ENCODE measurements at places on chromosomes 6 and 20. TPM values are rescaled to one million over a fixed set of nuclear protein-coding genes. Genes with fewer than 3 reads are reported as not detected.

Gene ECI2
- total RNA-seq = 51.9 TPM

Gene IBTK
- total RNA-seq = 38.4 TPM

Gene TEAD3
- 18.0 TPM for total RNA-seq

Gene SLC12A5
- total RNA-seq = 2.0 TPM

Gene LHFPL5
- total RNA-seq = 0.47 TPM

Gene KCNK15
- 11.7 TPM for total RNA-seq

Gene CRISP2
- total RNA-seq = not detected

Gene SEMG1
- total RNA-seq = not detected

Gene THBS2
- total RNA-seq = 33.4 TPM

Gene CEP43
- 17.9 TPM for total RNA-seq

Gene SAPCD1
- 6.5 TPM for total RNA-seq

DNA sequence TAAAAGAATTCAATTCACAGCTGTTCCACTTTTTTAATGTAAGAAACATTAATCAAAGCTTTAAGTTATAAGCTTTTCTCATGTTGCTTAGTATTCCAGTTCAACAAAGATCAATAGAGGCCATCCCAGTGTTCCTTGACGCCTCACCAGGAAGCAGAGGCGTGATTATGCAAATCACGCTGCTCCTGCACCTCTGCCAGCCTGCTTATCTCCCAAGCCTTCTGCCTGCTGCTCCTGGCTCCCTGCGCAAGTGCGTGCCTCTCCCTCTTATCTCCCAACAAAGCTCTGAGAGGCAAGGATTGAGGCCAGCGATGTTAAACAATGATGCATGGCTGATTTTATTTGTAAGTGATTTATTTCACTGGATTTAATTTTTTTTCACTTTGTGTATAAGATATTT is 42.8 kb downstream of the INSM1 start:
- DNase-seq = no peak

DNA sequence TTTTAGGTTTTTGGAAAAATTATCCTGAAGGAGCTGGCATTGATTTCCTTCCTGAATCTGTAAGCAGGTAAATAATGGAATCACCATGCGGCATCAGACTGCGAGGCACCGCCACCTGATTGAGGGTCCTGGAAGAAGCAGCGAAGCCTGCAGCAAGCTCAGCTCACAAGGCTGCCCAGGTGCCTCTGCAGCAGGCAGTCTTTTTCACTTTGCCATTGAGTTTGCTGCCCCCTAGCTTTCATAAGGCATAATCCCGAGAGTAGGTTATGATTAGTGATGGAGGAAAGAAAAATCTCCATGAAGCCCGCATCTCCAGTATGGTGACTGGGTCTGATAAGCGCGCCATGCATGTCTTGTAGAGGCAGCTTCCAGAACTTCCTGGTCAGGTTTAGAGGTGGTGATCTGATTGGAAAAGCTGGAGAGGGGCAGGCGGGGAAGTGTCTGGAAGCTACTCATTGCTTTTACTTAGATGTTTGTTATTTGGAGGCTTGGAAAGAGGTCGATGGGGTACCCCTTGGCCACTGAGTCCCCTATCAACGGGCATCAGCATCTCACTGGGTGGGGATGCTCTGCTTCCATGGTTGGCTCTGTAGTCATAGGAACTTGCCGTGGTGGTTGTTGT is 26.7 kb downstream of the IYD start:
- peak; percentile 80 for DNase-seq

GRCh38 chr20:6636209-6637159 is 131.0 kb upstream of the BMP2 start:
- peak; percentile 24 for DNase-seq

GRCh38 chr6:121851056-121851455 is 415.6 kb downstream of the GJA1 start:
- DNase-seq = no peak

GRCh38 chr6:125111219-125111983 is 42.2 kb upstream of the TPD52L1 start:
- no peak for DNase-seq

- no peak for DNase-seq
These were observed 15.4 kb upstream of the IL22RA2 start for GRCh38 chr6:137188855-137189254.

- no peak for DNase-seq
These were observed 2.5 kb downstream of the GTF2H5 start for GRCh38 chr6:158170656-158171081.

GRCh38 chr6:36826520-36827227 is 12.6 kb downstream of the CPNE5 start:
- peak; percentile 77 for DNase-seq

GRCh38 chr6:144158133-144158532 is 7.8 kb downstream of the STX11 start:
- no peak for DNase-seq

GRCh38 chr6:155313602-155314091 is 637 bp downstream of the TFB1M start:
- DNase-seq = no peak

GRCh38 chr20:37350649-37351574 is 5.0 kb downstream of the SRC start:
- no peak for DNase-seq

DNA sequence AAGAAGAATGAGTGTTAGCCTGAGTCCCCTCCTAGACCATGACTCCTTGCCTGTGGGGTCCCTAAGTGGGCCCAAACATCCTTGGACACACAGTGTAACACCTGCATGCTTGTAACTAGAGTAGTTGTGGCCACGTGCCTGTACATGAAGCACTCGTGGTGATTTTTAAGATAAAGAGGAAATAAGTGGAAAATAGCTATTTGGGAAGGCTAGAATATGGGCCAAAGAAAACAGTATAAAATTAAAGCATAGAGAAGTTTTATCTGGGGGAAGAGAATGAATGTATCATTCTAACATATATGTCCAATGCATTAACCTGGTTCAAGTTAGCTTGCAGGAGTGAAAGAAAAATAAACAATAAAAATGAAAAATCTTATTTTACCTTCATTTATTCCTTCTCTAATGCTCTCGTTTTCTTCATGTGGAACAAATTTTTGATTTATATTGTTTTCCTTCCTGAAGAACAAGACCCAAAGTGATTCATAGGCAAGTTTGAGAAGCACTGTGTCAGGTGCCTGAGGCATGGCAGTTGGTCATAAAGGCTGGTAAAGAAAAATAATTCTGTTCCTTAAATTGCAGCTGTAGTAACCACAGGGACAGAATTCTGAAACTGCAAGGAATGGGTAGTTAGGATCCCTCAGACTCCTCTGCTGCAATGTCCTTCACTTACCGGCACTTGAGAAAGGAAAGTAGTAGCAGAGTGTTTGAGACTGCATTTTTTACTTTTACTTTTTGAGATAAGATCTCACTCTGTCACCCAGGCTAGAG is 8.5 kb upstream of the CST3 start:
- DNase-seq = no peak

DNA sequence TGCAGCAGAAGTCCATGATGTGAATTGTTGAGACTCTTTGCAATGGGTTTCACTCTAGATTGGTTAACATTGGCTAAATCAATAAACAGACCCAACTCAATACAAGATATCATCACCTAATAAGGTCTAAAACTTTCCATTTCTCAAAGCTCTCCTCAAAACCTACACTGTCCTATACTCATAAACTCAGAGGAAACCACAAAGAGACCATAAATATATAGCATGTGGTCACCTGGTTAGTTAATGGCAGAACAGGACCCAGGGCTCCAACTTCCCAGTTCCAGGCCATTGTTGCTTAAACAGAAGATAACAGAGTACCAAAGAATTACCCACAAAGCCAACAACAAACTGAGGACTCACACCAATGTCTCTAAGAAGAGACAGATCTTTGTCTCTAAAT is 12.0 kb downstream of the RTN4IP1 start:
- DNase-seq = no peak

DNA sequence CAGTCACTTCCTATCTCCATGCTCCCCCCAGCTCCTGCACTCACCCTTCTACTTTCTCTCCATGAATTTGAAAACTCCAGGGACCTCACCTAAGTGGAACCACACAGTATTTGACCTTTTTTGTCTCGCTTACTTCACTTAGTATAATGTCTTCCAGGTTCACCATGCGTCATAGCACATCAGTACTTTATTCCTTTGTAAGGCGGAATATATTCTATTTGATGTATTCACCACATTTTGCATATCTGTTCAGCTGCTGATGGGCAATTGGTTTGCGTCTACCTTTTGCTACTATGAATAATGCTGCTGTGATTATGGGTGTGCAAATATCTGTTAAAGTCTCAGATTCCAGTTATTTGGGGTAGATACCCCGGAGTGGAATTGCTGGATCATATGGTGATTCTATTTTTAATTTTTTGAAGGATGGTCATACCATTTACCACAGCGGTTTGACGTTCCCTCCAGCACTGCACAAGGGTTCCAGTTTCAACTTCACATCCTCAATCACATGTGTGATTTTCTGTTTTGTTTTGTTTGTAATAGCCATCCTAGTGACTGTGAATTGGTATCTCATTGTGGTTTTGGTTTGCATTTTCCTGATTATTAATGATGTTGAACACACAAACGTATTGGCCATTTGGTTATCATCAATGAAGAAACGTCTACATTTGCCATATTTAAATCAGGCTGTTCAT is 20.3 kb upstream of the SYNDIG1 start:
- DNase-seq = no peak

GRCh38 chr6:44161997-44162338 is 3.3 kb downstream of the CAPN11 start:
- no peak for DNase-seq

DNA sequence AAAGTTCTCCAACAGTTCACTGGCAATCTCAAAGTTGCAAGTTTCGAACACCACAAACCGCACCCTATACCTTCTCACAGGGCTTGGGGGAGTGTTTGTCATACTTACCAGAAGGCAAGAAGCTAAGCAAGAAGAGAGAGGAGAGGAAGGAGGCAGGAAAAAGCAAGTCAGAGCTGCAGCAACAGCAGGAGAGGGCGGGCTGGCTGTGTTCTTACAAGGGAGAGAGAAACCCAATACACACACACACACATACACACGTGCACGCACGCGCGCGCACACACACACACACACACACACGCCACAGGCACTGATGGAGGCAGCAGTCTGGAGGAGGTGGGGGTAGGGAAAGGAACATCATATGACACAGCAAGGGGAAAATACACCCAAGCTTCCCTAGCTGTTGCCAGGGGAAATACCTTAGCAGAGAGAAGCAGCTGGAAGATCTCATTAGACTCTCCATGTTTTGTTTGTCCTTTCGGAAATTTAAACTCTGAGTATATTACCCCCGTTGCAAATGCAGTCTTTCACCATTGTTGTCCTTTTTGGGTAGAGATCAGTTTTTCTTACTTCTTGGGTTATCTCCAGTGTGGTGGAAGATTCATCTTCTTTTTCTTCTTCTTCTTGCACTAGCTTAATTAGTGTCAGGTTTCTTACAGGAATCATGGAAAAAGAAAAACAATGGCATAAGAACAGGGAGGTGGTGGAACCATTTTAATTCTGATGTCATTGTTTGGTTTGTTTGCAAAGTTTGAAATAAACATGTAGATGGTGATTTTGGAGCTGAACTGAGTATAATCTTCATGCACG is at the start of gene TXLNB:
Gene TXLNB, minus strand, starts transcription at position 186 of the 807 bp plus-strand sequence. CDS start 3,099 bp downstream, outside the sequence.
- peak; percentile 94 for DNase-seq

GRCh38 chr20:25136643-25137559 is 55.0 kb upstream of the VSX1 start:
- DNase-seq = no peak

GRCh38 chr6:20575704-20576451 is 41.6 kb downstream of the CDKAL1 start:
- no peak for DNase-seq

GRCh38 chr6:72824833-72825232 is 203.0 kb downstream of the KCNQ5 start:
- DNase-seq = no peak

GRCh38 chr6:49782293-49782692 is 4.8 kb downstream of the PGK2 start:
- DNase-seq = no peak

GRCh38 chr6:170286246-170286933 is 4.5 kb downstream of the DLL1 start:
- DNase-seq = peak; percentile 79

DNA sequence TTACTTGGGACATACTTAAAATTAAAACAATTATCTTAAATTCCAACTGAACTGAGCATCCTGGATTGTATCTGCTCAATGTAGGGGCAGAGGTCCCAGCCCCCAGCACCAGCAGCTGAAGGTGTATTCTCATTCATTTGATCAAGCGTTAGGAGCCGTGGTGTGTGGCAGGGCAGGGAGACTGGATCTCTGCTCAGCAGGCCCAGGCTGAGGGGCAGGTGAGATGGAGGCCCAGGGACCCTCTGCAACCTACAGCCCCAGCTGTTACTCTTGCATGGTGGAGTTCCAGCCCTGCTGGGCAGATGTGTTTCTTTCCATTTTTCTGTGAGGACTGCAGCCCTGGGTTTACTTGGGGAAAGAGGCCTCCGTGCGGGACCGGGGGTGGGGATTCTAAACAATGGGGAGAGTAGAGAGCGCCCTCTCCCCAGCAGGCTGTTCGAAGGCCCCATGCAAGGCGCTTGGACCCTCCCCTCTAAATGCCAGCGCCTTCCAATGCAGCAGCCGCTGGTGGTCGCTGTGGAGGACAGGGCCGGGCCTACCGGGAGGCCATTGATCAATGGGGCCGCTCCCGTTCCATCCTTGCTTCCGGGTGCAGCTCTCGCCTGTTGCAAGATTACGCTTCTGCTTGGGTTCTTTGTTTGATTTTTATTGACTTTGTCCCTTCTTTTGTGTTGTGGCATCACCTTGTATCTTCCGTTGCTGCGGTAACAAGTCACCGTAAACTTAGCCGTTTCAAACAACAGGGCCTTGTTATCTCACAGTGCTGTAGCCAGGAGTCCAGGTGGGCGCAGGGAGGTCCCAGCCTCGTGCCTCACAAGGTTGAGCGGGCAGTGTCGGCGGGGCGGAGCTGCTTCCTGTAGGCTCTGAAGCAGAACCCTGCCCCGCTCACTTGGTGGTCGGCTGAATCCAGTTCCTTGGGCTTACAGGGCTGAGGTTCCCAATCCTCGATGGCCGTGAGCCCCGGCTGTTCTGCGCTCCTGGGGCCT is 134.8 kb upstream of the PHACTR3 start:
- peak; percentile 81 for DNase-seq

DNA sequence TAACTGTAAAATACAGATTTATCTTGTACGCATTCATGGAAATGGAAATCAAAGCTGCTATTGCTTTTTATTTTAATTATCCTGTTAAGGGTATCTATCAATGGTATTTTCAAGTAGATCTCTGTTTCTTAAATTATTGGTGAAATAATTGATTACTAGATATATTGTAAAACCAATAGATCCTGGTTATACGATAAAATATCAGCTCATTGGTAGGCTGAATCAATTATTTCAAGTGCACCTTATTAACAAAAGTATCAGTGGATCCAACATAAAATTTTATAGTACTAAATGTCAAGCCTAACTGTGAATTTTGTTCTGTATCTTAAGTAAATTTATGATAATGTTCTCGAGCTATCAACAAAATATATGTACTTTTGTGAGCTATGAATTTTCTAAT is 21.8 kb downstream of the PARD6B start:
- DNase-seq = no peak

DNA sequence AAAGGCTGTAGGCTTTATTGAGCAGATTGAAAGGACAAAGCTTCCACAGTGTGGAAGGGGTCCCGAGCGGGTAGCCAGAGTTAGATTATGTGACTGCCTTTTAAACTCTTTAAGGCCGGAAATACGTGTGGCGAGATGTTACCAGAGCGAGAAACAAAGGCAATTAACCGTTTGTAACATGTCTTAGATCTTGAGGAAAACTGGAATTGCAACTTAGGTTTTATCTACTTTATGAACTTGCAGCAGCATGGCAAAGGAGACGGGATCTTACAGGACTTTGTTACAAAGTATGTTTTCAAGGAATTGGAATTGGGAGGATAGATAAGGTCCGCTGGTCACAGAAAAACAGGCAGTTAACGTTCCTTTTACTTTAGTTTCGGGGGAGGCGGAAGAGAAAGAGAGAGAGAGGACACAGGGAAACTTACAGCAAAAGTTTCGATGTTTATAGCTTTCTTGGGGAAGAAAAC is 594.7 kb upstream of the ADGRB3 start:
- DNase-seq = peak; percentile 56

All from kidney (tissue), 22 donors.